NCI-H524 (cell line): ENCODE measurements at places on chromosomes 5 and 9.
A peak's percentile ranks its signal among the peaks of the same experiment; 100 is the strongest.

GRCh38 chr9:92440751-92441046 is 16.4 kb upstream of the OMD start:
- DNase-seq: no peak

DNA sequence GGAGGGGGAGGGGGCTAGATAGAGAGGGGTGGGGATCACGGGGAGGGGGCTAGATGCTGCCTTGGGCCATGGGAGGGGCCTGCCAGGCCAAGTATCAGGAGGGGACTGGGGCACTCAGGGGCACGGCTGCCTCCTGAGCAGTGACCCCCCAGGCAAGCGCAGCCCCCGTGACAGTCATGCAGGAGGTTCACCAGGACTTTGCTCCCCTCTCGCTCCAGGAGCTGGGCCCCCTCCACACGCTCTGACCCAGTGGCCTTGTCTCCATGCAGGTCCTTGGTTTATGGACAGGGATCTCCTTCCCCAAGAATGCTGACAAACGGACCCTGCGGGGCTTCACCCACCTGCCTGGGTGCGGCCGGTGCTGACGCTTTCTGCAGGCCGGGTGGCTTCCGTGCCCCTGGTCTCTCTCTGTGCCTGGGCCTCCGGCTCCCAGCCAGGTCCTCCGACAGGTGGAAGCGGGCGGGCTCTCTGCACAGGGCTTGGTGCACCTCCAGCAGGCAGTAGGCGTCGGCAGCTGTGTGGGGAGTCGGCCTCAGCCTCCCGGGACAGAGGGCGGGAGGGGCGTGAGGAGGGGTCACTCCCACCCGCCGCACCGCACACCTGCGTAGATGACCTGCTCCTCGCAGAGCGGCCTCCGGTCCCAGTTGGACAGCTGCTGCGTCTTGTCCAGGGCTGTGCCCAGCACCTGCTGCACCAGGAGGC is 46.8 kb upstream of the NRARP start:
- DNase-seq: no peak

DNA sequence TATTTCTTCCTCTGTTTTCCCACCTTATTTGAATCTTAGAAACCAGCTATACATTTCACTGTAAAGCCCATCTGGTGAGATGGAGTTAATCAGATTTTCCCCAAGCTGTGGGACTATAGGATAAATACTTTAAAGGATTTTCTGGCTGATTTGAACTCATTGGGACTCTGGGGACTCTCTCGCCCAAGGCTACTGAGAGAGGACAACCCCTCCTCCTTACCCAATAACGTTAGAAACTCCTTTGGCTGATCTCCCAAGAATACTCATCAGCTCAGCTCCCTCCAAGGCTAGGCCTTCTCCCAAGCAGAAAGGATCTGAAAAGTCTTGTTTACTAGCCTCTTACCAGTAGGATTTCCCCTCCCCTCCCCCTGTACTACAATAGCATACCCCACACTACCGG is 1.5 kb upstream of the GLRA1 start:
- peak; percentile 17 for DNase-seq

- no peak for DNase-seq
These were observed 639.6 kb downstream of the CETN3 start for GRCh38 chr5:89769975-89770374.

DNA sequence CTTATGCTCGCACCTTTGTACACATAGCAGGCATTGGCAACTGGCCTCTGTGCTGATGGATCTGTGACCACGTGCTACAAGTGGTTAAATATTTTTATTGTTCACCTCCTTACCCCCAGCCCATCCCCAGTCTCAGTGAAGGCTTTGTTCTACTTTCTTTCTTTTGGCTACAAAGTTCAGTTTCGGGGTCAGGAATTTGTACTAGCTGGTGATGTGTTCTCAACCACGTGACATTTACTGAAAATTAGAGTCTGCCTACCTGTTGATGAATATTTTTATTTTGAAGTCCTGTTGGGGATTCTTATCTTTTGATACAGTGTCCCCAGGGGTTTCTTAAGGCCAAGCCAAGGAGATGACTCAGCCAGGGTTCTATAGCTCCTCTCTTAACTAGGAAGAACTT is 47.8 kb downstream of the C9orf57 start:
- no peak for DNase-seq

GRCh38 chr5:88675168-88675707 is 207.7 kb downstream of the MEF2C start:
- DNase-seq: peak; percentile 69

- DNase-seq: no peak
These were observed 55.9 kb downstream of the RASGEF1C start for GRCh38 chr5:180153099-180153498.

DNA sequence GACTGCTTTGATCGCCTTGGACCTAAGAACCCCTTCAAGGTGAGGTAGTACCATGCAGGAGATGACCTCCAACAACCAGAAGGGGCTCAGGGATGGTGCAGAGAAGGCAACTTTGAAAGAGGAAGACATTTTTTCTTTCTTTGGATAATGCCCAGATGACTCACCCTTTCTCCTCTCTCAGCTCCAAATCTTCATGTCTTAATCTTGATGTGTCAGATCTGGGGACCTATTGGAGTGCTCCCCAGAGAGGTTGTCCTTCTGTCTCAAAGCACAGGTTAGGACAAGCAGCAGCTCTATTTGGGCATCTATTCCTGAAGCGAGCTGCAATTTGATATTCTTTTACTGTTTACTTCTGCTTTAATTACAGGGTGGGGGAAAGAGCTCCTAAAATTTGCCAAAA is 229.9 kb upstream of the MAP3K1 start:
- peak; percentile 11 for DNase-seq

GRCh38 chr5:74235552-74235951 is 405.0 kb downstream of the ENC1 start:
- no peak for DNase-seq

GRCh38 chr5:81268521-81269196 is 32.7 kb upstream of the ZCCHC9 start:
- no peak for DNase-seq

DNA sequence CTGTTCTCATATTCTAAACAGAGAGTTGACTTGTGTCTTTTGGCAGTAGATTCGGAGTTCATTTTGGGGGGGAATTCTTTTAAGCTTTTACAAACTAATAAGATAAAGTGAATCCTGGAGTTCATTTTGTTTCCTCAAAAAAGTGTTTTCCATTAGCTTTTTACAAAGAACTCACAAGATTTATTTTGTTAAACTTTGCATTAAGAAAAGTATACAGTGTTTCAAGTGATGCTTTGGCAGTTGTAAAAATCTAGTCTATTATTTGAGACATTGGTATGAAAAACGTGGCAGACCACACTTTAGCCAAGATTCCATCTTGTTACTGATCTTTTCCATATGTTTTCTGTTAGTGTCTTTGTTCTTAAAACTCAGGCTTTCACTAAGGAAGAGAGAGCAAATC is 1.2 kb upstream of the OMD start:
- no peak for DNase-seq

DNA sequence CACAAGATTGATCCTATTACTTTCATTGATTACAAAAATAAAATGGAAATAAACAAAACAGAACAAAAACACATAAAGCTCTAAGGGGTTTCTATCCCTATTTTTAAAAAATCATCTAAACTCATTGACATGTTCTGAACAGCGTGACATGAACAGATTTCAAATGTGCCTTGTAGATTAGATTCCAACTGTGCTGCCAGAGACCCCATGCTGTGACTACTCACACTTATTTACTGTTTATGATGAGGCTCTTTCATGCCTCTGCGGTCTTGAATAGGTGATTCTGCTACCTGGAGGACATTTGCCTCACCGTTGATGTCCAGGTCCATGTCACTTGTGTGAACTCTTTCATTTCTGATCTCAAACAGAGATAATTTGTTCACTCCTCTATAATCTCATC is 990.2 kb downstream of the CDH12 start:
- no peak for DNase-seq

DNA sequence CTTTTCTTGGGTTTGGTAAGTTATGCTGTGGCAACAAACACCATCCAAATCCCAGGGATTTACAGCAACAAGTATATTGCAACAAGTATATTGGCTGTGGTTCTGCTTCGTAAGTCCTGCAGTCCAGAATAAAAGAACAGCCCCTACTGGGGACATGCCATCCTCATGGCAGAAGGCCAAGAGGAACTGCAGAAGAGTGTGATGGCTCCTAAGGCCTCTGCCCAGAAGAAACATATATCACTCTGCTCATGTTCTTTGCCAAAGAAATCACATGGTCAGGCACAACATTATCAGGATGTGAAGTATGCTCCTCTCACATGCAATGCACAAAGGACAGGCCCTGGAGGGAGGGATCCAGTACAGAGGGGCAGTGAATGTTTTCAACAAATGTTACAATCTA is 159.6 kb upstream of the TAS2R1 start:
- DNase-seq: no peak

DNA sequence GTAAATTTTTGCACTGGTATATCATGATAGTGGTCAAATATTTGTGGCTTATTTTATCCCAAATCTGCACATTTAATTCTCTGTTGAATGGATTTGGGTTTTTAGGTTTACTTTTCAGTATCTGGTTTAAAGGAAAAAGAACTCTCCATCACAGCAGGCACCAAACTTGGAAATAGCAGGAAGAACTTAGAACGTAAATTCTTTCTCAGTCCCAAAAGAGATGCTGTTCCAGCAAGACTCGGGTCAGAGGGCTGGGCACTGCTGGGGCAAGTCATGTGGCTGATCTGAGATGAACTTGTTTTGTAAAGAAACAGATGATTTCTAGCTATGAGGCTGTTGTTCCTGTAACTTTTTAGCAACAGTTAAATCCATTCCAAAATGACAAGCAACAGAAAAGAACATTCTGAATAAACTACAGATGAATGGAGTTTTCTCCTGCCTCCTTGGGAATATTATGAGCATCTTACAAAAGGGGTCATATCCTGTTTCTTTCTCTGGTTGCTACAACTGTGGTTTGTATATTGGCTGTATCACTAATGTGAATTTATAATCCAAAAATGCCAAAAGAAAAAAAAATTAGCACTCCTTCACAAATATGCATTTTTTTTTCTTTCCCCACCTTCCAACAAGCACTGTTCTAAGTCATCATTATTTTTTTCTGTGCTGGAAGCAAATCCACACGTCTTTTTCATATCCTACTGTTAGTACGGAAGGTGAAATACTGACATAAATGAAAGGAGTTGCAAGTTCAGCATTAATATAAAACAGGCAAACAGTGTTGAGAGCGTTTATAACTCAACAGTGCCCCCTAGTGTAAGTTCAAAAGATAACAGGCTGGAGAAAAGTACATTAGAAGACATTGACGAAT is 31.1 kb downstream of the OR2K2 start:
- peak; percentile 69 for DNase-seq

- no peak for DNase-seq
These were observed 5.5 kb downstream of the ARRDC1 start for GRCh38 chr9:137610944-137611343.

DNA sequence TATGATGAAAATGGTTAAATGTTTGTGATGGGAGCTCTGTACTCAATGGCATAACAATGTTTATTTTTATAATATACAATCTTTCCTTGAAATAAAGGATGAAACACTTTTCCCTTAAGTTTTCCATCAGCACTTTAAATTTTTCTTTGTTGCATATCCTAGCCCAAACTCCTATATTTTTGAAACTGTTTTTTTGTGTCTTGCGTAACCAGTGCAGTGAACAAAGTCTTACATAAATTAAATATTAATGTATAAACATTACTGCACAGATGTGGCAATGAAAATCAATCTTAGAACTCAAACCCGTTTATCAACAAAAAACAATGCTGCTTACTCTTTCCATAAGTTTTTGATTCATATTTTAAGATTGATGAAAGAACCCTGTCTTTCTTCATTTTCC is 34.1 kb upstream of the IL31RA start:
- no peak for DNase-seq

DNA sequence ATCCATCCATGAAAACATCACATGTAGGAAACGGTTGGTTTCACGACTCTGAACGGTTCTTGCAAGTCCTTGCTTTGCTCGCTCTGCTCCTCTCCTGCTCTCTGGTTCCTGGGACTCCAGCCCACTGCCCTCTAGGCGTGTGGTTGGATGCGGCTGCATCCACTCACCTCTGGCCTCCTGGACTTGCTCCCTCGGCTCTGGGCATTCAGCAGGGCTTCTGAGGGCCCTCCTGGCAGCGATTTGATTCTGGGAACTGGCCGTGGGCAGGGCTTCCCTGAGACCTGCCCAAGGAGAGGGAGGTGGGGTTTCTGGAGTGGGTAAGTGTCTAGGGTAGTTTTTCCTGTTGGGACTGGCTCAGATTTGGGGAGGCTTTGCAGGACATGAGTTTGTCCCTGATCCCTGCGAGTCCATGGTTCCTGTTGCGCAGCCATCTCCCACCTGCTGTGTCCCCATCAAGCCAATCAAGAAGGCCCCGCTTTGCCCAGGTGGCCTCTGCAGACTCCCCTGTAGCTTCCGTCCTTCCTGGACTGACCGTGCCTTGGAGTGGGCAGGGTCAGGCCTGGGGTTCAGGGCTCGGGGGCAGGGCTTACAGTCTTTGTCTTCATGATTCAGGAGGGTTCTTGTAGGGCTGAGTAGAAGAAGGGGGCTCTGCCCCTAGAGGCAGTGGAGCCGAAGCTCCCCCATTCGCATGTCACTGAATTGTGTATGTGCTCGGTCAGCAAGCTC is 192.3 kb downstream of the CACNA1B start:
- no peak for DNase-seq

GRCh38 chr9:34430843-34431437 is 27.4 kb downstream of the FAM219A start:
- DNase-seq: peak; percentile 52

- no peak for DNase-seq
These were observed 21.1 kb downstream of the BASP1 start for GRCh38 chr5:17238521-17239041.

GRCh38 chr9:133558191-133559126 is 24.0 kb downstream of the ADAMTSL2 start:
- DNase-seq: peak; percentile 83

DNA sequence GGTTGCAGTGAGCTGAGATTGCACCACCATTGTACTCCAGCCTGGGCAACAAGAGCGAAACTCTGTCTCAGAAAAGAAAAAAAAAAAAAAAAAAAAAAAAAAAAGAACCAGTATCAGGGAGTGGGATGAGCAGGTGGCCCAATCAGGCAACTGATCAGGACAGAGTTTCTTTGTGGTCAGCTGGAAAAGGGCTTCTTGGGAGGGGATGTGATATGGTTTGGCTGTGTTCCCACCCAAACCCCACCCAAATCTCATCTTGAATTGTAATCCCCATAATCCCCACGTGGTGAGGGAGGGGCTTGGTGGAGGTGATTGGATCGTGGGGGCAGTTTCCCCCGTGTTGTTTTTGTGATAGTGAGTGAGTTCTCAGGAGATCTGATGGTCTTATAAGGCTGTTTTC is 4.7 kb upstream of the GCNT1 start:
- no peak for DNase-seq
